ENCODE measurements at places on chromosomes 6 and 20.

GRCh38 chr6:162099685-162100084 is 627.9 kb downstream of the PRKN start:
- no peak for DNase-seq

DNA sequence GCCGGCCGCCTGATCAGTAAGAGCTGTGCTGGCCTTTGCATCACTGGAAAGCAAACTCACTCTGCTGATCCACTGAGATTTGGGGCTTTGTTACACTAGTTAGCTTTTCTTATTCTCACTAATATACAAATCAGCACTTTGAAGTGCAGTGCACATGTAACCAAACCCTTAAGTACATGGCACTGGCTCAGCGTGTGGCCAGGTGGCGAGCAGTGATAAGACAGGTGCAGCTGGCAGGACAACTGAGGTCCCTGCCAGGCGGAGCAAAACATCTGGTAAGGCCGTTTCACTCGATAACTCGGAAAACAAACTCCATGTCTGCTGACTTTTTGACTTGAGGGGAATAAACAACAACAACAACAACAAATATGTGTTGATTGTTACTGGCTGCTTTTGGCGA is 11.0 kb downstream of the GFRA4 start:
- DNase-seq, result no peak

DNA sequence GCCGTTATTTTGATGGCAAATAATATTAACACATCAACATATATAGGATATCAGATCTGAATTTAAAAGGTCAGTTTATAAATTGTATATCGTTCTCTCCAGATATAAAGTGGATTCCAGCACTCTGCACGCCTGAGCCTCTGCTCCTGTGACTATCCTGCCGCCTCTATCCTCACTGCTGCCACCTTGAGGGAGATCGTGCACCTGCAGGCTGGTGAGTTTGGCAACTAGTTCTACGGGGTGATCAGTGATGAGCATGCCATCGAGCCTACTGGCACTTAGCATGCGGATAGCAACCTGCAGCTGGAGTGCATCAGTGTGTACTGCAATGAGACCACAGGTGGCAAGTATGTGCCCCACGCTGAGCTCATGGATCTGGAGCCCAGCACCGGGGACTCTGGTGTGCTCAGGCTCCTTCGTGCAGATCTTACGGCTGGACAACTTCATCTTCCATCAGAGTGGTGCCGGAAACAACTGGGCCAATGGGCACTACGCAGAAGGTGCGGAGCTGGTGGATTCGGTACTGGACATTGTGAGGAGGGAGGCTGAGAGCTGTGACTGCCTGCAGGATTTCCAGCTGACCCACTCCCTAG is 84.9 kb downstream of the FBXO5 start:
- peak; percentile 27 for DNase-seq

- no peak for DNase-seq
Observed at GRCh38 chr20:17189976-17190695, 36.7 kb upstream of the PCSK2 start.

GRCh38 chr6:11542863-11543262 is 5.3 kb downstream of the TMEM170B start:
- no peak for DNase-seq

- DNase-seq, result no peak
Observed at GRCh38 chr20:24588725-24589340, 119.4 kb downstream of the SYNDIG1 start.

DNA sequence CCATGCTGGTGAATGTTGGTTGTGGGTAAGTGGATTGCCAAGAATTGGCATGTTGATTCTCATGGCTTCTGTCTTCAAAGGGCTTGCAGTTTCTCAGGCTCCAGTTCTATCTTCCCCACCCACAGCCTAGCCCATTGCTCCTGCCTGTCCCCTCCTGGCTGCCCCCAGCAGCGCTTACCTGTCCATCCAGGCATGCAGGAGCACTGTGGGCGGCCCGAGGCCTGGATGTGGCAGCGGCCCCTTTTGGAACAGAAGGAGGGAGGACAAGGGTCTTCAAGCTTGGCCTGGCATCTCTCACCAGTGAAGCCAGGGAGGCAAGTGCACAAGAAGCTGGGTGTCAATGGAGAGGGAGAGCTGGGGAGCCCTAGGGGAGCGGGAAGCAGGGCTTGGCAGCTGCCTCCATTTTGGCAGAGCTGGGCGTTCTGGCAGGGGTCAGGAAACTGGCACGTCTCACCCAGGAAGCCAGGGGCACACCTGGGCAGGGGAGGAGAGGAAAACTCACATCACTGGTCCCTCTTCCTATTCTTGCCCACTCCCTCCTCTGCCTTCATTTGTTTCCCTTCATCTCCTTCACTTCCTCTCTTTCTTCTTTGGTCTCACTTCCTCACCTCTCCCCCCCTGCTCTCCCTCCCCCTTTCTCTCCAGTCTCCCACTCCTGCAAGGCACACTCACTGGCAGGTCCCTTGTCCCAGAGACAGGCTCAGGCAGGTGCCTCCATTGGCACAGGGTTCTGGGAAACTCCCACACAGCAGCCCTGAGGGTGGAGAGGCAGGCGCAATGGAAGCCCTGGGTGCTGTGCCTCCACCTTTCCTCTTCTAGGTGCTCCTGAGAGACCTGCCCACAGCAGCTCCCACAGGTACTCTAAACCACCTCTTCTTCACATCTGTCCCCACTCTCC is 1.3 kb downstream of the NOTCH4 start:
- no peak for DNase-seq
